ENCODE measurements at places on chromosomes 6 and 20. TPM values are rescaled to one million over a fixed set of nuclear protein-coding genes. Genes with fewer than 3 reads are reported as not detected.

- H3K4me3 ChIP-seq, result no peak overlapping the region
- no peaks in the 10 kb centered on the region for H3K27me3 ChIP-seq
- DNase-seq, result no peak
Measured at GRCh38 chr6:53342217-53342616, 6.5 kb downstream of the ELOVL5 start.

The TTBK1 gene
- 0.23 TPM for polyA plus RNA-seq

GRCh38 chr6:110520209-110520965 is 44.0 kb upstream of the SLC22A16 start:
- H3K4me3 ChIP-seq, result no peak overlapping the region
- no peak overlapping the region for H3K27ac ChIP-seq

GRCh38 chr20:48984575-48985219 is 61.4 kb upstream of the CSE1L start:
- no peak overlapping the region for H3K27ac ChIP-seq
- H3K27me3 ChIP-seq, result no peaks in the 10 kb centered on the region
- H3K4me1 ChIP-seq, result peaks cover 5% of the 10 kb centered on the region
- peaks cover 42% of the 10 kb centered on the region for H3K36me3 ChIP-seq
- no peak for DNase-seq
- no peak overlapping the region for H3K4me3 ChIP-seq

The RSPH9 gene
- 0.29 TPM for polyA plus RNA-seq

- no peaks in the 10 kb centered on the region for H3K36me3 ChIP-seq
- no peak overlapping the region for H3K4me3 ChIP-seq
- no peak for DNase-seq
- no peaks in the 10 kb centered on the region for H3K4me1 ChIP-seq
- H3K27ac ChIP-seq, result no peak overlapping the region
Measured at GRCh38 chr6:137638926-137639706, 144.9 kb upstream of the OLIG3 start.

GRCh38 chr6:122180132-122180531 is 219.3 kb upstream of the HSF2 start:
- H3K36me3 ChIP-seq, result no peaks in the 10 kb centered on the region
- H3K4me1 ChIP-seq, result peaks cover 3% of the 10 kb centered on the region
- DNase-seq, result no peak
- H3K27me3 ChIP-seq, result no peaks in the 10 kb centered on the region

DNA sequence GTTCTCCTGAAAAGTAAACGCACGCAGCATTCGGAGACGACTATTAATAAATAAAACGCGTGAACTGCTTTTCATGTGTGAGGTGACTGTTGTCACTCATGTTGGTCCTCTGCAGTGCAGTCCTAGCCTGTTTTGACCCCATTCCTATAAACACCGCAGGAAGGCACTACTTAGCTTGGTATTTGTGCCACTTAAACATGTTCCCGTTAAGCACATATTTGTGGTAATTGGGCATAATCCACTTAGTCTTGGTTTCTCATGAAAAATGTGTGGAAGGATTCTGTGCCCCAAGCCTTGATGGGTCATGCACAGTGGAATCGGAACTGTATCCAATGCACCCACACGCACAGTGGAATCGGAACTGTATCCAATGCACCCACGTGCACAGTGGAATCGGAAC is 313.9 kb downstream of the THBS2 start:
- no peak for DNase-seq
- H3K4me3 ChIP-seq, result no peak overlapping the region
- H3K27ac ChIP-seq, result no peak overlapping the region
- no peaks in the 10 kb centered on the region for H3K27me3 ChIP-seq
- no peaks in the 10 kb centered on the region for H3K4me1 ChIP-seq

DNA sequence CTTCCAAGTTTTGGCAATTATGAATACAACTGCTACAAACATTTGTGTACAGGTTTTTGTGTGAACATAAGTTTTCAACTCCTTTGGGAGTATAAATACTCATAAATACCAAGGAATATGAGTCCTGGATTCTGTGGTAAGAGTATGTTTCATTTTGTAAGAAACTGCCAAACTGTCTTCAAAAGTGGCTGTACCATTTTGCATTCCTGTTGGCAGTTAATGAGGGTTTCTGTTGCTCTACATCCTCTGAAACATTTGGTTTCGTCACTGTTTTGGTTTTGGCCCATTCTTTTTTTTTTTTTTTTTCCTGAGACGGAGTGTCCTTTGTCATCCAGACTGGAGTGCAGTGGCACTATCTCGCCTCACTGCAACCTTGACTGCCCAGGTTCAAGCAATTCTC is 8.5 kb downstream of the AP5S1 start:
- DNase-seq, result no peak
- no peak overlapping the region for H3K4me3 ChIP-seq
- H3K4me1 ChIP-seq, result peaks cover 5% of the 10 kb centered on the region
- no peaks in the 10 kb centered on the region for H3K27me3 ChIP-seq
- H3K36me3 ChIP-seq, result peaks cover 17% of the 10 kb centered on the region

DNA sequence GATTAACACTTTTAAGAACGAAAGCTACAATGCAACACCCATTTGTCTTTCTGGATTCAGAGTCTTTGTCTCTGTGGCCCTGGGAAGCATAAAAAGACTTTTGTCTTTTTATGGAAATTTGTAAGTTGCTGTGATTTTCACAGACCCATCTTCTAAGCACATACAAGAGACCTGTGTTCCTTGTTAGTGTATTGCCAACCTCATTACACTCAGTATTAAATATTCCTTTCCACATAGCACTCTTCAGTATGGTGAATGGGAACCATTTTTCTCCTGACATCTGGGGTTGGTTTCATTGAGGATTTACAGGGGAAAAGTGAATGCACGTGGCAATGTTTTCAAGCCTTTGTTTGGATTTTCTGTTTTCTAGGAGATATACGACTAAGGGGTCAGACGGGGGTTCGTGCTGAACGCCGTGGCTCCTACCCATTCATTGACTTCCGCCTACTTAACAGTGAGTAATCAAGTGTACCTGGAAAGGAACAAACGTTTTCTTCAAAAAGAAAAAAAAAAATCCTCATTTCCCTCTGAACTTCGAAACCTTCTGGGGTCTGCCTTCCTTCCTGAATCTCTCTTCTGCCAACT is 141.7 kb downstream of the MTFR2 start:
- H3K27ac ChIP-seq, result peak overlapping the region; percentile 23
- H3K4me3 ChIP-seq, result no peak overlapping the region
- no peaks in the 10 kb centered on the region for H3K36me3 ChIP-seq
- no peaks in the 10 kb centered on the region for H3K27me3 ChIP-seq
- peaks cover 29% of the 10 kb centered on the region for H3K4me1 ChIP-seq
- DNase-seq, result no peak

The CPNE5 gene
- 12.1 TPM for polyA plus RNA-seq

- H3K27ac ChIP-seq, result no peak overlapping the region
- DNase-seq, result no peak
- H3K27me3 ChIP-seq, result peaks cover 2% of the 10 kb centered on the region
- H3K36me3 ChIP-seq, result no peaks in the 10 kb centered on the region
- H3K4me3 ChIP-seq, result no peak overlapping the region
Measured at GRCh38 chr20:31632548-31633338, 5.0 kb upstream of the COX4I2 start.

The CALHM5 gene
- polyA plus RNA-seq, result 1.3 TPM

The THBD gene
- polyA plus RNA-seq, result 24.0 TPM

The STMND1 gene
- not detected for polyA plus RNA-seq

DNA sequence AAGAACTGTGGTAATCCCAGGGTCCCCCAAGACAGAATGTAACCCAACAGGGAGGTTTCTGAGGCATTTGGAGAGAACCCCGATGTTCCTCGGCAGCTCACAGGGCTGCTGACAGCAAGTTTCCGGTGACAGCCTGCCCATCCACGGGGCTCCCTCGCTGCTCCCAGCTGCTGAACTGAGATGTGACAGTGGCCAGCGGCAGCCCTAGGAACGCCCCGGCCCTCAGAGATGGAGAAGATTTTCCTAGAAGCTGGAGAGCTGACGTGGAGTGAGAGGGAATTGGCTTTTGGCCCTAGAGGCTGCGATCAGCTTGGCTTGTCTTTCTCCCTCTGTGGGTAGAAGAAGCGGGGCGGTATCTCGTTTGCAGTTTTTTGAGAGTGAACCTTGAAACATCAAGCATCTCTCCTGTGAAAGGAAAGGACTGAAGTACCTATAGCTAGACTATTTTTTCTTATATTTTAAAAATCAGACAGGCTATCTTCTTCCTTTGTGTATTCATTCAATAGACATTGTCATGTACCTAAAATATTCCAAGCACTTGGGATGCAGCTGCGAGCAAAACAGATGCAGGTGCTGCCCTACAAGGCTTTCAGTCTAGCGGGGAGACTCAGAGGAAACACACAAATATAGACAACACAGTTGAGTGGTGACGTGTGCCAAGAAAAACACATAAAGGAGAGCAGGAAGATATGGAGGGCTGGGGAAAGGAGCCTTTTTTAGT is 28.4 kb upstream of the NFATC2 start:
- no peaks in the 10 kb centered on the region for H3K36me3 ChIP-seq
- H3K4me3 ChIP-seq, result no peak overlapping the region
- DNase-seq, result peak; percentile 52
- H3K27me3 ChIP-seq, result no peaks in the 10 kb centered on the region
- peak overlapping the region; percentile 58 for H3K27ac ChIP-seq

DNA sequence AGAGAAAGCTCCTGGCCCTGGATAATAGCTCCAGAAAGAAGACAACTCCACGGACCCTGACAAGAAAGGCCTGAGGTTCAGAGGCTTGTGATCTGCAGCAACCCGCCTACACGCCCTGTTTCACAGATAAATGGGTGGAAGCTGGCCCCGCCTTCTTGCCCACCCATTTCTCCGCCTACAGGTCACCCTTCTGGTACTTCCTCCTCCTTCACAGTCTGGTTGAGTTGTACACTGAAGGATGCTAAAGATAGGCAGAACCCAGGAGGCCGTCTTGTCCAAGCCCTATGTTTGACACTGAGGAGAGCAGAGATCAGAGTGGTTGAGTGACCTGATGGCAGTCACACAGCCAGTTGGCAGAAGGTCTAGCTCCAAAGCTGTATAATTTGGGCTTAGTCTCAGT is 34.2 kb upstream of the MDGA1 start:
- H3K27me3 ChIP-seq, result no peaks in the 10 kb centered on the region
- H3K4me1 ChIP-seq, result no peaks in the 10 kb centered on the region
- no peak for DNase-seq
- no peak overlapping the region for H3K27ac ChIP-seq
- H3K36me3 ChIP-seq, result no peaks in the 10 kb centered on the region
- no peak overlapping the region for H3K4me3 ChIP-seq

Measured in heart left ventricle (tissue), 16 donors.